ENCODE measurements at places on chromosomes 2 and 18. TPM values are rescaled to one million over a fixed set of nuclear protein-coding genes. Genes with fewer than 3 reads are reported as not detected.

OTX1 gene
- total RNA-seq: 0.44 TPM

FBXO48 gene
- 0.72 TPM for total RNA-seq

GALNT5 gene
- 2.4 TPM for total RNA-seq

ATP6V1B1 gene
- 0.39 TPM for total RNA-seq

CROCC2 gene
- total RNA-seq: 0.30 TPM

SLC40A1 gene
- total RNA-seq: 156 TPM

NLRC4 gene
- 3.9 TPM for total RNA-seq

RAX gene
- 0.22 TPM for total RNA-seq

CUL3 gene
- total RNA-seq: 113 TPM

IMPA2 gene
- 9.2 TPM for total RNA-seq

SKA1 gene
- total RNA-seq: 3.8 TPM

CELF4 gene
- 26.6 TPM for total RNA-seq

KLHL29 gene
- total RNA-seq: 8.7 TPM

TLX2 gene
- not detected for total RNA-seq

DHRS9 gene
- total RNA-seq: 2.5 TPM

MLPH gene
- 5.2 TPM for total RNA-seq

KIAA2012 gene
- total RNA-seq: 1.2 TPM

L3MBTL4 gene
- 11.5 TPM for total RNA-seq

KLHL14 gene
- total RNA-seq: 2.9 TPM

GAL3ST2 gene
- 0.33 TPM for total RNA-seq

GCKR gene
- 0.77 TPM for total RNA-seq

MAP4K4 gene
- 106 TPM for total RNA-seq

TUBB8B gene
- total RNA-seq: not detected

MAP2 gene
- 215 TPM for total RNA-seq

SLC8A1 gene
- total RNA-seq: 83.2 TPM

PRKRA gene
- 72.3 TPM for total RNA-seq

CXCR2 gene
- total RNA-seq: 3.3 TPM

CCDC148 gene
- total RNA-seq: 11.1 TPM

TSPYL6 gene
- 0.17 TPM for total RNA-seq

ANKRD62 gene
- 0.10 TPM for total RNA-seq

STARD6 gene
- total RNA-seq: 0.69 TPM

LHCGR gene
- 0.79 TPM for total RNA-seq

ALPI gene
- not detected for total RNA-seq

HOXD12 gene
- not detected for total RNA-seq

C2orf81 gene
- total RNA-seq: 1.2 TPM

ALLC gene
- 2.3 TPM for total RNA-seq

DTNA gene
- 123 TPM for total RNA-seq

HS6ST1 gene
- 66.5 TPM for total RNA-seq

UGT1A10 gene
- not detected for total RNA-seq

MAP3K19 gene
- 16.0 TPM for total RNA-seq

REG3A gene
- not detected for total RNA-seq

RRM2 gene
- total RNA-seq: 18.8 TPM

Data from spinal cord (tissue), 10 donors.